ENCODE measurements at places on chromosomes 1 and 21.

DNA sequence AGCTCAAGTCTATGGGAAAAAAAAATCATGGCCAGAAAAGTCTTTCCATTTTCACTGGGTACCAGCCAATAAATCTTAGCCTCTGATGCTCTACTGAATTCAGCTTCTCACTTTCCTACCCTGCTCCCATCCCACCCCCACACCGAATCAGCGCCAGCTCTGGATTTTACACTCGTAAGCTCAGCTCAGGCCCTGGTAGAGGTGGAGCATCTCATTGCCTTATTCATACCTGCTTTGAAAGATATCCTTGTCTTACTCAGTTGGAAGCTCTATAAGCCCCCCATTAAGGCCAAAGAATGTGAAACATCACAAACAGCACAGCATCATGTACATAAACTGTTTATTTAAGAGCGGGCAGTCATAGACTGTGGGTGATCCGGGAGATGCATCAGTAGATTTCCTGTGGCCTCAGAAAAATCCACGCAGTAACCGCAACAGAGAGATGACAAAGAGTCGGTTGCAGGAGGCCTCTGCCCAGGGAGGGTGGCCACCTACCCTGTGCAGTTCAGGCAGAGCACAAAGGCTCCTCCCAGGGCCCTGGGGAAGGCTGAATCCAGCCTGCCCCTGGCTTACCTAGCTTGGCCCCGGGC, 36.4 kb upstream of the ETS2 start:
- DNase-seq: no peak

- DNase-seq: no peak
These were observed 665.1 kb upstream of the PLXNA2 start for GRCh38 chr1:208909011-208909984.

DNA sequence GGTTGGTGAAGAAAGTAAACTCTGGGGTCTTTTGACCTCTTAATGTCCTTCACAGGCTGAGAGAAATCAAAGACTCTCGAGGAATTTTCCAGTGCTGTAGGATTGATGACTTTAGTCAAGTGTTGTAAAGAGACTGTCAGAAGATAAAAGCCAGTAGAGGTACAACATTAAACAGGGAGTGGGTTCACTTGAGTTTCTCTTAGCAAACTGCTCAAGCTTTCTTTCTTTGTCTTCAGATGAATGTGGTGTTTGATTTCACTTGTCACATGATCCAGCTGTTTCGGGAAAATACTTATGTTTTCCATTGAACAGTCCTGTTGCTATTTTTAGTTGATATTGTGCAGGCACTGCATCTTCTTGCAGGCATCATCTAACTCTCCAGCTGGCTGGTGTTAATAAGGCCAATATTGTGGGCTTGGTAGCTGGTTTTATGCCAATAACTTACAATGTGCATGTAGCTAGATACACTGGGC, 45.6 kb downstream of the XCL2 start:
- DNase-seq: no peak

- DNase-seq: no peak
These were observed 543.6 kb upstream of the B3GALT2 start for GRCh38 chr1:193730017-193730416.

GRCh38 chr1:112850034-112850757, 105.8 kb downstream of the SLC16A1 start:
- DNase-seq: no peak

- DNase-seq: no peak
These were observed 51.9 kb downstream of the ALPL start for GRCh38 chr1:21560916-21561638.
